ENCODE measurements at places on chromosomes 2 and 18.

GRCh38 chr2:235064976-235065375 lies 113.2 kb downstream of the SH3BP4 start:
- no peak for DNase-seq

- DNase-seq, result no peak
Measured at GRCh38 chr2:1791685-1792435, 47.5 kb upstream of the PXDN start.

DNA sequence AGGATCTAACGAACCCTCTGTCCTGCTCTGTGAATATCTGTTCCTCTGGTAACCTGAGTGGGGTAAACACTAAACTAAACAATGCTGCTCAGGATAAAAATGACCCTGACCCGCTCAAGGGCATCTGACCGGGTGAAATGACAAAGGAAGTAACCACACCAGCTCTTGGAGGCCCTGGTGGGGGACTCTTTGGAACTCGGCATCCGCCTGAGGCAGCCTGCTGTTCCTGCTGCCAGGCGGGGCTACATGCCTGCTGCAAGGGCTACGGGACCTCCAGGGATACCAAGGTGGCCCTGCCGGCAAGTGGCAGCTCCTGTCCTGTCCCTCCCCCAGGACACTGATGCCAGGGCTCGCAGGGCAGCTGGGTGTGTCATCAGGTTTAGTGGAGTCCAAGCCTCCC lies 273.3 kb downstream of the HDAC4 start:
- no peak for DNase-seq

- no peak for DNase-seq
Measured at GRCh38 chr2:168730344-168730743, 72.1 kb upstream of the NOSTRIN start.

GRCh38 chr2:232075080-232075479 lies 113.6 kb downstream of the DIS3L2 start:
- DNase-seq, result no peak

DNA sequence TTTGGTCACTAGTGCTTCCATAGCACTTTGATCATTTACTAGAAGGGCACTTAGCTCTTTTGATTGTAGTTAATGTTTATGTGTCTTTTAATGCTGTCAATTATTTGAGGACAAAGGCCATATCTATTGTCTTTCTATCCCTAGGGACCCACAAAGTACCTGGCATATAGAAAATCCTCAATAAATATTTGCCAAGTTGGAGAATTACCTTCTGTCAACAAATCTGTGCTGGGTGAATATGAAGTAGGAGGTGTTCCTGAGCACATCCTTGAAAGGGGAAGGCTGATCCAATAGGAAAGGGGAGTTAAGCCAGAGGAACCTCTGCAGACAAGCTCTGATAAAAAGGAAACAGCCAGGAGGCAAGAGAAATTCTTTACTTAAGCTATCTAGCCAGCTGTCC lies 8.2 kb downstream of the DPP4 start:
- no peak for DNase-seq

- no peak for DNase-seq
Measured at GRCh38 chr18:36492604-36493329, 195.3 kb downstream of the FHOD3 start.

DNA sequence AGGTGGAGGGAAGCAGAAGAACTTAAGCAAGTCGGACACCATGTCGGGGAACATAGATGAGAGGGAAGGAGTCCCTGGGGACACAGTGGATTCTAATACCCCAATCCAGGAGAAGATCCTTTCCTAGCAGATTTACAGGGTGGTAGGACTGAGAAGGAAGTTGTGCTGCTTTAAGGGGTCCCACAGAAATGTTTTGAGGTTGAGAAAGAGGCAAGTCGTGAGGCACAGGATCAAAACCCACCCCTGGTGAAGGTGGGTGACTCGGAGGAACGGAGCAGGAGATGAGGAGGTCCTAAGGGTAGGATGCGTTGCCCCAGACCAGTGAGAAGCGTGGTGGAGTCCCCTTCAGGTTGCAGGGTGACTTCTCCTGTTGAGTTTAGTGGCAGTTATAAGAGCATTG lies 32.7 kb downstream of the DCDC2C start:
- no peak for DNase-seq

- no peak for DNase-seq
Measured at GRCh38 chr2:234733093-234733489, 218.7 kb upstream of the SH3BP4 start.

DNA sequence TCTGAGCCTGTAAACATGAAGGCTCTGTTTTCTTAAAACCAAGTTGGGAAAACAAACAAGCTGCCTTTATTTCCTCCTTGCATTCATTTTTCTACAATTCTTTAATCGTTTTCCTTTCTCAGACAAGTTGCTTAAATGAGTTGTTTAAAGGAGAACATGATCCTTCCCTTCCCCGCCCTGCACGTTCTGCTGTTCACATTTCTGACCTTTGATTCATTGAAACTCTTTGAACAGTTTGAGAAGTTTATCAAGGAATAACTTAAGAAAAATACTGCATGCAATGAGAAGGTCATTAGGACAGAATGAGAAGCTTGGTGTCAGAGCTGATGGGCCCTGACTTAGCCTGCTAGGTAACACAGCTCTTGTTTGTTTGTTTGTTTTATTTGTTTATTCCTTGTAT lies 181.6 kb downstream of the PARD3B start:
- no peak for DNase-seq

- no peak for DNase-seq
Measured at GRCh38 chr2:26579723-26580040, 61.5 kb downstream of the CIB4 start.

- DNase-seq, result no peak
Measured at GRCh38 chr2:144449028-144449406, 70.9 kb downstream of the ZEB2 start.

GRCh38 chr2:213119061-213119809 lies 32.2 kb downstream of the IKZF2 start:
- DNase-seq, result no peak

GRCh38 chr2:236618370-236618769 lies 48.7 kb downstream of the ACKR3 start:
- DNase-seq, result no peak

DNA sequence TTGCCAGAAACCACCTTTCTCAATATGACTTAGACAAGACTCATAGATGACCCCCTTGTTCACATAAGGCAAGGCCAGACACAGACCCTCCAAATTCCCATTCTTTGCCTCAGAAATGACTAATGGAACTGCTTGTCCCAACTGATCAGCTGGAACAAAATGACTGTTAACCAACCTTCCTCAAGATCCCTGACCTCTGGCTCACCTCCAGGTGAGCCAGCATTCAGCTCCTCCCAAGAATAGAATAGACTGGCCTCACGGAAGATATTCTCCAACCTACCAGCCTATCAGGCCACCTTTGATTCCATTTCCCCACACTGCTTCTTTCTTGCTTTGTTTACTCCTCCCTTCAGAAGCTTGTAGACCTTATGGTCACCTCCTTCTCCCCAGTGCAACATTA lies 195.7 kb upstream of the VWC2L start:
- no peak for DNase-seq
